ENCODE measurements at places on chromosomes 7 and 10. TPM values are rescaled to one million over a fixed set of nuclear protein-coding genes. Genes with fewer than 3 reads are reported as not detected.

GRCh38 chr10:78401624-78402367, 368.1 kb downstream of the RPS24 start:
- H3K4me1 ChIP-seq = no peaks in the 10 kb centered on the region
- no peak overlapping the region for H3K27ac ChIP-seq
- no peak for DNase-seq
- H3K27me3 ChIP-seq = no peaks in the 10 kb centered on the region
- H3K36me3 ChIP-seq = no peaks in the 10 kb centered on the region

DNA sequence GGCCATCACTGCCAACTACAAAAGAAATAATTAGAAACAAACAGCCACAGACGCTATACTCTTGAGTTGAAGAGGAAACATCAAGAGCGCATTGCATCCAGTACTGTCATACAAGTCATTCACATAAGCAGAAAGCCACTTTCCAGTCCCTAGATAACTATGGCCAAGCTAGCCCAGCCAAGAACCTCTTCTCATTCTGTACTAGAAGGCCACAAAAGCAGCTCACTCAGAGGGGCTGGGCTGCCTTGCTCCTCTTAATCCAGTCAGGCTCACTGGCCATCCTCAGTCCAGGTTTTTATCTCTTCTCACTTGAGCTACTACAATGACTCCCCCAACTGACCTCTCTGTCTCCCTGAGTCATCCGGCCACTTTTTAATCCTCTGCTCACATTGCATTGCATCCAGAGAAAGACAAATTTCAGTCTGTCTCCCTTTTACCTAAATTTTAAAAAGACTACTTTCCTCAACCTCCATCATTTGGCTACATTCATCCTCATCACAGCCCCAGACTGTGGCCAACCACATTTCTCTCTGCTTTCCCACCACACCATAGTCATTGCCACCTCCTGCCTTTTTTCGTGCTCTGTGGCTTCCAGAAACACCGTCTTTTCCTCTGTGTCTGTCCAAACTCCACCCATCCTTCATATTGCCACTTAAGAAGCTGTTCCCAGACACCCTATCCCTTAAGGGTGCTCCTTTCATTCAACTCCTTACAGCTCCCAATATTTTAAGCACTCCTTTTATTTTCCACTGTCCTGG, 25.0 kb downstream of the PPP1R3C start:
- H3K36me3 ChIP-seq = no peaks in the 10 kb centered on the region
- no peaks in the 10 kb centered on the region for H3K4me1 ChIP-seq
- peak overlapping the region; percentile 58 for H3K27ac ChIP-seq
- no peaks in the 10 kb centered on the region for H3K27me3 ChIP-seq

The TACC2 gene
- 140 TPM for total RNA-seq

The HOXA9 gene
- total RNA-seq = 56.1 TPM

DNA sequence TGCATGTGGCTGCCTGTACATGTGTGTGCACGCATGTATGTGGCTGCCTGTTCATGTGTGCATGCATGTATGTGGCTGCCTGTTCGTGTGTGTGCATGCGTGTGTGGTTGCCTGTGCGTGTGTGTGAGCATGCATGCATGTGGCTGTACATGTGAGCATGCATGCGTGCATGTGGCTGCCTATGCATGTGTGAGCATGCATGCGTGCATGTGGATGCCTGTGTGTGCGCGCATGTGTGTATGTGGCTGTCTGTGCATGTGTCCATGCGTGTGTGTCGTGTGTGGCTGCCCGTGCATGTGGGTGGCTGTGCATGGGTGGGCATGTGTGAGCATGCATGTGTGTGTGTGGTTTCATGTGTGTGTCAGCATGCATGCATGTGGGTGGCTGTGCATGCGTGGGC, 218.3 kb downstream of the ELFN1 start:
- no peaks in the 10 kb centered on the region for H3K36me3 ChIP-seq
- H3K4me1 ChIP-seq = no peaks in the 10 kb centered on the region
- no peak for DNase-seq
- no peak overlapping the region for H3K4me3 ChIP-seq
- no peak overlapping the region for H3K27ac ChIP-seq
- no peaks in the 10 kb centered on the region for H3K27me3 ChIP-seq

- DNase-seq = no peak
- H3K4me3 ChIP-seq = no peak overlapping the region
- no peak overlapping the region for H3K27ac ChIP-seq
- H3K36me3 ChIP-seq = no peaks in the 10 kb centered on the region
Observed at GRCh38 chr7:112945046-112945445, 141.6 kb downstream of the GPR85 start.

The OPTN gene
- 111 TPM for total RNA-seq

DNA sequence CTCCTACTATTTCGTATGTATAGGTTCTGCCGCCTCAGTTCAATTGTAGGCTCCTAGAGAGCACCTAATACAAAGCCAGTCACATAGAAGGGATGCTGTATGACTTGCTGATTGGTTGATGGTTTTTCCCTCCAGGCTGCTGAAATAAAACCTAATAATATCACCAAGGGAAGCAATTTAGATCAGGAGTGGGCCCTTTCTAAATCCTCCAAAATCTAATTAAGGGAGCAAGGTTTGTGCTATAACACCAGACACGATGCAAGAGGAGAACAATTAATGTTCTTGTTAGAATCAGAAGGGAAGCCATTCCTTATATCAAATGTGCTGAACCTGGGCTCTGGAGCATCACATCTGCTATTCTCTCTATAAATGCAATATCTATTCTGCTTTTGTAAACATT, 42.0 kb upstream of the SLC13A1 start:
- H3K36me3 ChIP-seq = no peaks in the 10 kb centered on the region
- no peak overlapping the region for H3K27ac ChIP-seq
- DNase-seq = no peak
- no peaks in the 10 kb centered on the region for H3K27me3 ChIP-seq

The HOXA5 gene
- total RNA-seq = 16.6 TPM

DNA sequence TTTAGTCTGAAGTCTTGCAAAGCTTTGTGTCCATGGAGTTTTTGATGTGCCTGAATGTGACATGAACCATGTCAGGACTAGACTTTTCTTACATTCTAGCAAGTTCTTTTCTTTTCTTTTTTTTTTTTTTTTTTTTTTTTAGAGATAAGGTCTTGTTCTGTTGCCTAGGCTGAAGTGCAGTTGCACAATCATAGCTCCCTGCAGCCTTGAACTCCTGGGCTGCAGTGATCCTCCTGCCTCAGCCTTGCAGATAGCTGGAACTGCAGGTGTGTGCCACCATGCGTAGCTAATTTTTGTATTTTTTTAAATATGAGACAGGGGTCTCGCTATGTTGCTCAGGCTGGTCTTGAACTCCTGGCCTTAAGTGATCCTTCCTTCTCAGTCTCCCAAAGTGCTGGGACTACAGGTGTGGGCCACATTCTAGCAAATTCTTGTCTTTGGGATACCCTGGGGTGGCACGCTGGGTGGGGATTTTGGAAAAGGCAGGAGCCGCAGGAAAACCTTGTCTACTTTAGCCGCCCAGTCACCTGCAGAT, 152.8 kb downstream of the SVIL start:
- H3K36me3 ChIP-seq = peaks cover 67% of the 10 kb centered on the region
- DNase-seq = no peak
- no peak overlapping the region for H3K27ac ChIP-seq
- H3K27me3 ChIP-seq = no peaks in the 10 kb centered on the region
- no peak overlapping the region for H3K4me3 ChIP-seq

DNA sequence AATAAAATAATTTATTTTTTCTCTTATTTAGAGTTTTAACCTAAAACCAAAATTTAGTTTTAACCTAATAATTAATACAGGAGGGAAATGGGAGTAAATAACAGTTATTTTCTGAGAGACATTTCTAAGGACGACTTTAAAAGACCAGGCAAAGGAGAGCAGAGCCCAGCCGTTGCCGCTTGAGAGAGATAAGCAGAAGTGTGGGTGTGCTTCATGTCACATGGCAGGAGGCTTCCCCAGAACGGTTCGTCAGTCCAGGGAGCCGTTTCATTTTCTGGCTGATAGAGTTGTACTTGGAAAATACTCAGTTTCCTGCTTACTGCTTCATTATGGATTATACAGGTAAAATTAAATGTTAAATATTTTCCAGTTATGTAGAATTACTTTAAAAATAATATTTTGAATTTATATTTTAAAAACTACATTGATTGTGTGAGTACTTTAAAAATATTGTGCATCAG, 61.4 kb downstream of the ST7 start:
- H3K4me3 ChIP-seq = no peak overlapping the region
- no peak for DNase-seq
- H3K27me3 ChIP-seq = no peaks in the 10 kb centered on the region
- no peaks in the 10 kb centered on the region for H3K4me1 ChIP-seq
- no peak overlapping the region for H3K27ac ChIP-seq

DNA sequence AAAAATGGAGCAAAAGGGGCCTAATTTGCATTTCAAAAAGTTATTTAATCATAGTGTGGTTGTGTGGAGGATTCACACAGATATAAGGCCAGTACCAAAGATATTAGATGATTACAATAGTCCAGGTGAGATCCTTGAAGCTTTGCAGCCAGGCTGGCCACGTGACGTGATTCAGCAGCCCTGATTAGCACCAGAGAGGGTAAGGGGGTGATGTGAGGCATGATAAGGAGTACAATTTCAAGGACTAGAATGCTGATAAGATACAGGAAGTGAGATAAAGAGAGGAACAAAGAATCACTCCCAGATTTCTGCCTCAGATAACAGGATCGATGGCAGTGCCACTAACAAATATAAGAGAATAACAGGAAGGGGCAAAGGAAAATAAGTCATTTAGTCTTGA, 108.4 kb upstream of the PALS2 start:
- no peaks in the 10 kb centered on the region for H3K36me3 ChIP-seq
- DNase-seq = peak; percentile 76
- no peak overlapping the region for H3K4me3 ChIP-seq
- no peaks in the 10 kb centered on the region for H3K27me3 ChIP-seq
- peak overlapping the region; percentile 10 for H3K27ac ChIP-seq
- H3K4me1 ChIP-seq = no peaks in the 10 kb centered on the region

The PRSS37 gene
- total RNA-seq = not detected

- H3K4me1 ChIP-seq = no peaks in the 10 kb centered on the region
- no peaks in the 10 kb centered on the region for H3K27me3 ChIP-seq
- H3K36me3 ChIP-seq = peaks cover 5% of the 10 kb centered on the region
- no peak for DNase-seq
- no peak overlapping the region for H3K27ac ChIP-seq
- no peak overlapping the region for H3K4me3 ChIP-seq
Observed at GRCh38 chr10:119070395-119071165, 10.0 kb downstream of the EIF3A start.

GRCh38 chr10:72943498-72944234, 10.9 kb downstream of the PLA2G12B start:
- DNase-seq = no peak
- no peak overlapping the region for H3K27ac ChIP-seq
- H3K36me3 ChIP-seq = no peaks in the 10 kb centered on the region
- no peaks in the 10 kb centered on the region for H3K27me3 ChIP-seq

- H3K36me3 ChIP-seq = no peaks in the 10 kb centered on the region
- peak; percentile 74 for DNase-seq
- no peak overlapping the region for H3K4me3 ChIP-seq
- no peak overlapping the region for H3K27ac ChIP-seq
- no peaks in the 10 kb centered on the region for H3K4me1 ChIP-seq
Observed at GRCh38 chr7:83936056-83936708, 258.4 kb downstream of the SEMA3A start.

GRCh38 chr10:127041552-127041951, 136.3 kb downstream of the DOCK1 start:
- no peaks in the 10 kb centered on the region for H3K27me3 ChIP-seq
- no peaks in the 10 kb centered on the region for H3K4me1 ChIP-seq
- no peak overlapping the region for H3K27ac ChIP-seq

The PLCE1 gene
- 28.8 TPM for total RNA-seq

The LSM5 gene
- 6.2 TPM for total RNA-seq

The FAM25A gene
- not detected for total RNA-seq

The GIMAP7 gene
- 8.0 TPM for total RNA-seq

DNA sequence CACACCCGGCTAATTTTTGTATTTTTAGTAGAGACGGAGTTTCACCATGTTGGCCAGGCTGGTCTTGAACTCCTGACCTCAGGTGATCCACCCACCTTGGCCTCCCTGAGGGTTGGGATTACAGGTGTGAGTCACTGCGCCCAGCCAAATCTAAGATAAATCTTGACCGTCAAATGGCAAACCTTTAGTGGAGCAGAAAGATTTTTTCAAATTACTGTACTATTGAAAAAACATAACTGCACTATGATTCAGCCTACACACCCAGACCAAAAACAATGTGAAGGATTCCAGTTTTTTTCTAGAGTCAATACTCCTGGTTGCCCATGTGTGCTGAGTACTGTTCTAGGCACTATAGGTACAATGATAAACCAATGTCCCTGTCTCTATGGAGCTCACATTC, 33.9 kb upstream of the SVIL start:
- no peak overlapping the region for H3K4me3 ChIP-seq
- no peaks in the 10 kb centered on the region for H3K27me3 ChIP-seq
- no peak overlapping the region for H3K27ac ChIP-seq
- DNase-seq = no peak

The SYT15 gene
- 0.54 TPM for total RNA-seq

DNA sequence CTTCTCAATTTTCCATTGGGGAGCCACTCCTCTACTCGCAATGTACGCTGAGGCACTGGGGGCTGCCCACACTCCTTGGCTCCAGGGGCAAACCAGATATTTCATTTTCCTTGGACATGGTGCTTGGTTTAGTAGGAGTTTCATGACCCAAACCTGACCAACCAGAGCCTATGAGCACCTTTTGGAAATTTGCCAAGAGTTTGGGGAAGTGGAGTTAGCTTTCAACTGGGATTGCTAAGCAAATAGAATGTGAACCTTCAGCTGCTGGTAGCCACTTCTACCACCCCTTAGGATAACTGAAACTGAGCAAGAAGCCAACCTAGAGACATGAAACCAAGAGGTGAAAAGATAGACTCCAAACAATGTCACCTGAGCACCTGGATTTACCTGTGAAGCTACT, 74.9 kb upstream of the COL13A1 start:
- no peak overlapping the region for H3K27ac ChIP-seq
- no peak for DNase-seq
- no peaks in the 10 kb centered on the region for H3K4me1 ChIP-seq
- no peak overlapping the region for H3K4me3 ChIP-seq

DNA sequence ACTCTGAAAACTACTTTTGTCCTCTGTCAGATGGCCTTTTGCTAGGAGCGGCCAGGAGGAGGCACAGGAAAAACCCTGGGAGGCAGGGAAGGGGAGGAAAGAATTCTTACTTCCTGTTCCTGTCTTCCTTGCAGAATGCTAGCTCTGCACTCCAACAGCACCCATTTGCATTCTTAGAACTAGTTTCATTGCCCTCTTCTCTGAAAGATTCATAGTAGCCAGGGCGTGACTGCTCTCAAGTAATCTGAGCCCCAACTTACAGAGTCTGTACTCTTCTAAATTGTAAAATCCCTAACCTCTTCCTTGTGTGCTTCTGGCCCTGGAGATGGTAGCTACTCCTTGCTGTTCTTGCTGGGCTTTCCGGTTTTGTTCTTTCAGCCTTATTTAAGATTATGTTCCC, 75.3 kb upstream of the STEAP1 start:
- H3K36me3 ChIP-seq = no peaks in the 10 kb centered on the region
- no peaks in the 10 kb centered on the region for H3K4me1 ChIP-seq
- H3K4me3 ChIP-seq = no peak overlapping the region
- no peaks in the 10 kb centered on the region for H3K27me3 ChIP-seq

The ASB13 gene
- total RNA-seq = 61.9 TPM

GRCh38 chr10:113743594-113743993, 7.9 kb upstream of the PLEKHS1 start:
- H3K4me3 ChIP-seq = no peak overlapping the region
- no peaks in the 10 kb centered on the region for H3K36me3 ChIP-seq
- no peak overlapping the region for H3K27ac ChIP-seq
- no peak for DNase-seq
- H3K4me1 ChIP-seq = no peaks in the 10 kb centered on the region

The RARRES2 gene
- 32.2 TPM for total RNA-seq

The NUDT13 gene
- total RNA-seq = 2.8 TPM

The KAZALD1 gene
- 25.9 TPM for total RNA-seq

All from Peyer's patch (tissue), 4 donors.